ENCODE measurements at places on chromosomes 7 and 10.
A peak's percentile ranks its signal among the peaks of the same experiment; 100 is the strongest.

GRCh38 chr7:88756802-88757201 is 2.7 kb upstream of the ZNF804B start:
- no peak for DNase-seq

DNA sequence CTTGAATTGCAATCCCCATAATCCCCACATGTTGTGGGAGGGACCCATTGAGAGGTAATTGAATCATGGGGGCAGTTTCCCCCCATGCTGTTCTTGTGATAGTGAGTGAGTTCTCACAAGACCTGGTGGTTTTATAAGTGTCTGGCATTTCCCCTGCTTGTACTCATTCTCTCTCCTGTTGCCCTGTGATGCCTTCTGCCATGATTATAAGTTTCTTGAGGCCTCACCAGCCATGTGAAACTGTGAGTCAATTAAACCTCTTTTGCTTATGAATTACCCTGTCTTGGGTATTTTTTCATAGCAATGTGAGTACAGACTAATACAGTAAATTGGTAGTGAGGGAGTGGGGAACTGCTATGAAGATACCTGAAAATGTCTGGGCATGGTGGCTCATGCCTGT is 65.0 kb downstream of the ANKRD7 start:
- no peak for DNase-seq

DNA sequence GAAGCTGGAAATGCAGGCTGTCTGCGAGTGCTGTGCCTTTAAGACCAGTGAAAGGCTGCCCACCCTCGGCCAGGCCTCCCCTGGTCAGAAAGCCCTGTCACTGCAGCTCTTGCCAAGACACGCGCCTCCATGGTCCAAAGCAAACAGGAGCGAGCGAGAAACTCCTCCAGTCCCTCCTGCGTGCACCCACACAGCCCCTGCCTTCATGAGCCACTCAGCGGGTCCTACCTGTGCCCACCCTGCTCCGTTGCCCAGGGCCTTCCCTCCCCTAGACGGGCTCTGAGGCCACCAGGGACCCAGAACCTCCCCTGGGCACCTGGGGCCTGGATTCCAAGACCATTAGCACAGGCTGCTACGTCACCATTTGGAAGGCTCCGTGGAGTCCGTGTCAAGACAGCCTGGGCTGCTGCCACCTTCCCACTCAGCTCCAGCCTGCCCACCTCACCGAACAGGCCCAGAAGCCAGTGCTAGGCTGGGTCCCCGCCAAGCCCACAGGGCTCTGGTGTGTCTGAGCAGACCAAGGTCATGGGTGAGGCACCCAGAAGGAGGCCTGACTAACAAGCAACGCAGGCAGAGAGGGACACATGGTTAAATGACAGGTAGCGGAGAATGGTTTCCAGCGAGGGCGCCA is 144.5 kb downstream of the NEURL1 start:
- peak; percentile 90 for DNase-seq

DNA sequence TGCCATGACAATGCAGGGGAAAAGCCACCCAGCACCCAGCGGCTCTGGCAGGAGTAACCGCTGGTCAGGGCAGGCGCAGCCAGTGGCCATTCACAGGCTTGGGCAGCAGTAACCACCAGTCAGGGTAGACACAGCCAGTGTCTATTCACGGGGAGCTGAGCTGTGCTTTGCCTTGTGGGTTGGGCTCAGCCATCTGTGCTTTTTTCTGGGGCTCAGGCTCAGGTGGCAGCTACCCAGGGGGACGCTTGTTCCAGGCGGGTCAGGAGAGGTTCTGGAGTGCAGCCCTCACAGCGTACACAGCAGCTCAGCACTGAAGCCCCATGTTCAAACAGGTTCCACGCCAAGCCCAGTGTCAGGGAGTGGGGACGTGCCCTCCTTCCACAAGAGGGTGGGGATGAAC is 28.5 kb downstream of the FOXL3 start:
- DNase-seq, result no peak

- peak; percentile 42 for DNase-seq
These were observed 184.7 kb downstream of the DOCK4 start for GRCh38 chr7:112021379-112022044.

- no peak for DNase-seq
These were observed 120.7 kb upstream of the ADARB2 start for GRCh38 chr10:1858048-1858447.

GRCh38 chr7:46725838-46726237 is 804.8 kb upstream of the IGFBP3 start:
- DNase-seq, result no peak

- no peak for DNase-seq
These were observed 958.6 kb downstream of the NXPH1 start for GRCh38 chr7:9391984-9392383.

DNA sequence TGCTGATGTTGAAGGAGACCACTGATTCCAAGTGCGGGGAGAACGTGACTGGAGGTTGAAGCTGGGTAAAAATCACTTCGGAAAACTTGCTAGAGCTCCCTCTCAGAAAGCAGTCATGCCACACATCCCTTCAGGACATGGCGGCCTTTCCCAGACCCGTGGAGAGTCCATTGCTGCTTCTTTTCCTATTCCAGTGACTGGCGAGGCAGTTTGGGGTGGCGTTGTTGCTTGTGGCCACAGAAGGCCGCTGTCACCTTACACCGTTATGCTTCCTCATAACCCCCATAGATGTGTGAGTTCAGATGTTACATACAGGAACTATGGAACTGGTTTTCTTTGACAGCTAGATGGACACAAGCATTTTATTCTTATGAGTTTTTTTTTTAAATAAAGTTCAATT is 235.6 kb upstream of the POM121L12 start:
- no peak for DNase-seq

DNA sequence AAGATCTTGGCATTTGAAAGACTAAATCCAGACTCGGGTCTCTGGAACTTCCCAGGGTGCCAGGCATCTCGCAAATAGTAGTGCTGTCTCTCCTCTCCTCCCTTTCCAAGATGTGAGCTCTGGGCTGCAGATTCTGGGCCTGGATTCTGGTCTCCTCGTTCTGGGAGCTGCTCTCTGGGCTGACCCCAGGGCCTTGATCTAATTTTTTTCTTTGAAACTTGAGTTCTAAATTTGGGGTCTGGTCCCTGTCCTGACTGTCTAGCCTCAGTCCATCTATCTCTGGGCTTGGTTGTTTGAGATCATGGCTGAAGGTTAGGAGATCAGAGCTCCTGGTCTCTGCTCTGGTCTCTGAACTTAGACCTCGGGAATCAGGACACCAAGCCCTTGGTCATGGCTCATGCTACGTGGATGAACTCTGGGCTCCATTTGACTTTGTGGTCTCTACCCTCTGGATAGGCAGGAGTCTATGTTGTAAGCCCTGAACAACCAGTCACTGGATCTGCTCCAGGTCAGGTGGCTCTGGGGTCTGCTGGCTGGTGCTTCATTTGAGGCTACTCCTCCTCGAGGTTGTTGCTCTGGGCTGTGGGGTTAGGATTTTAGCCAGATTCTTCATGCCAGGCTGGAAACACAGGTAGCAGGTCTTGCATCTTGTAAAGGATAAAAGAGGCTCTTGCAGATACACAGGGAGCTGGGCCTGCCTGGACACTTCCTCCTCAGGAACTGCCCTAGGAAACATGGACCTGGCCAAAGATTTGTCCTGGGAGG is 8.0 kb upstream of the MBL2 start:
- DNase-seq, result no peak

- DNase-seq, result no peak
These were observed 9.4 kb downstream of the STK17A start for GRCh38 chr7:43592326-43592725.

DNA sequence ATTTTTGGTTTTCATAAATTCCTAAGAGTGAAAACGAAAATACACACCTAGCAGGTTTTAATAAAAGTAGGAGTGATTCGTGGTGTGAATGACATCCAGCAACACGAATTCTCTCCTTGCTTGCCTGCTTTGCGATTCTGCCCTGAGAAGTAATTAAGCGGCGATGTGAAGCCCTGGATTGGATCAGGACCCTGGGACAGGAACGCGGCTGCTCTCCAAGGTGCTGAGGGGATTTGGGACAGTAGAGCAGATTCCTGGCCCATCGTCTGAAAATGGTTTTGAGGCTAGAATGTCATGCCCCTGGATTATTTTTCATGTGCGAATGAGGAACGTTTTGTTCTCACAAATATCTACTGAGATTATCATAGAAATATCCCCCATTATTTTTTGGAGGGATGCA is 7.8 kb downstream of the NPS start:
- DNase-seq, result no peak

- no peak for DNase-seq
These were observed 160.3 kb downstream of the SNX10 start for GRCh38 chr7:26451997-26452396.

DNA sequence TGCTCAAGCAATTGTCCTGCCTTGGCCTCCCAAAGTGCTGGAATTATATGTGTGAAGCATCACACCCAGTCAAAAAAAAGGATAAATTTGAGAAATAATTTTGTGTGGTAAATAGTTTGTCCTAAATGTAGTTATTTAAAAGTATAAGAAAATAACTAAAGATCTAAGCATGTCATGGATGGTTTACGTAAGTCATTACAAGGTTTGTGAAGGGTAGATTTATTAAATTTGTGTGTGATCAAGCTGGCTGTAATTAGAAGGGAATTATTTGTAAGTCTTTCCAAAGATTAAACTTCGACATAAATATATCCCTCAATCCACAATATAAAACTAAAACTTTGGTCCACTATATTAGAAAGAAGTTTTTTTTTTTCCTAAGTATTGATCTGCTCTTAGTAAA is 28.6 kb downstream of the ORC5 start:
- no peak for DNase-seq

GRCh38 chr7:101875283-101875846 is 57.9 kb downstream of the CUX1 start:
- no peak for DNase-seq

DNA sequence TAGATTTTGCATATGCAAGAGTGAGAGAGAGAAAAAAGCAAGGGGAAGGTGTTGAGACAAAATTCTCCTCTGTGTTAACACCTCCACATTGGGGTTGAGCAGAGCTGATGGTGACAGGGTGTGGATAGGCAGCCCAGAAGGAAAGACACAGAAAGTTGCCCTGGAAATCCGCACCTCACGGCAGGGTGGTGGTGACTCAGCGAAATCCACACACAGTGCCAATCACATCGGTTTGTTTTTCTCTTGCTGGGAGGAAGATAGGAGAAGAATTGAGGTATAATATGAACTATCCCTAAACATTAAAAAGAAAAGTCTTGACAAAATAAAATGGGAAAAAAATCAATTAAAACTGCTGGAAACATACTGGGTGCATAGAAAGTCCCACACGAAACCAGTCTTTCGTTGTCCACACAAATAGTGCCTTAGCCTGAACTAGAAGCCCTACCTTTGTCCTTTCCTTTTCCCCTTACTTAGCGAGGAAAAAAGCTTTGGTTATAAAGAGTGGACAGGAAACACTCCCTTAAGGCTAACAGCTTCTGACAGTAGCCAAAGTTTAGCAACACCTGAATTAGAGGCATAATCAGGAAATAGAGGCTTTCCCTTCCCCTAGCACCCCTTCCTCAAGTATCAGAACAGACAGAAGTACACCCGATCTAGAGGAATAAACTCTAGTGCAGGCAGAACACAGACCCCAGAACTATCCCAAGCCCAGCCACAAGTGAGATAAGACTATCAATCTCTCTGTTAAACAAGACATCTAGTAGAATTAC is 39.2 kb upstream of the DNAJC1 start:
- DNase-seq, result no peak

DNA sequence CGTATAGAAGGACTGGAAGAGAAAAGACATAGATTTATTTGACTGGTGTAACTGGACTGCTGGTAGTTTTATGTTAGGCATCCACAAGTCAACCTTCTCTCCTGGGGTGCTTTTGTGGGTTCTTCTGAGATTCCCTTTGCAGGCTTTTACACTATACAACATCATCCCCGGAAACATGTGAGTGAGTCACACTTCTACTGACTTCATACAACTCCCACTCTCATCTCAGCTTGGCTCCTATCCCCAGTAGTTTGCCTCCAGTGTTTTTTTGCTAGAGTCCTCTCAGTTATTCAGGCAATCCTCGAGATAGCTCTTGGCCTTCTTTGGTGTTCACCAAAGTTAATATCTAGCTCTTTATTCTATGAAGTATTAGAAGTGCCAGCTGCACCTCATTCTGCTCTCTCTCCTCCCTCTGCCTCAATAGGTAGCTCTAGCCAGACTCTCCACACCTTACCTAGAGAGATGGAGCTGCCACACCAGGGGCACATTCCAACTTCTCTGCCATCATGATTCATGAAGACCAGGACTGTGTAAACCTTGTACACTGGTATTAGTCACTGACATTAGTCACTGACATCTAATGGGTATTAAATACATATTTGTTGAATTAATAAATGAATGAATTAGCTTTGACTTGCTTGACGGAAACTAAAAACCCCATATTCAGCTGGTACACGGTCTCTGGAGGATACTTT is 281.9 kb downstream of the PPP1R3A start:
- DNase-seq, result no peak

DNA sequence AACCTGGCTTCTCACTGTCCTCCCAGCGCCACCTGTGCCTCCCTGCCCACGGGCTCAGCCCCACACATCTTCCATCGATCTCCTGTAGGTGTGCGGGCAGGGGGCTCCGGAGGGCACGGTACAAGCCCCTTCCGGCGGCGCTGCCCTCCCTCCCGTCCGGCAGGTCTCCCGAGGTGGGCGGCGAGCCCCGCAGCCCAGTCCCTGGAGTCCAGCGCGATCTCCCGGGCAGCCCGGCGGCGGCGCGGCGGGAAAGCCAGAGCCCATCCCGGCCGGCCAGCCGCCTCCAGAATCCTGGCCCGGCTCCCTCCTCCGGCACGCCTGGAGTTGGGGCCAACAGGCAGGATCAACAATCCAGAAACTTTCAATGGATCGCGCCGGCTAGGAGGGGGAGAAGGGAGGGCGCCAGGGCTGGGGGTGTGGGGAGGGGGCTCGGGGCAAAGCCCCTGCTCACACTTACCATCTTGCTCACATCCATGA is 100.1 kb downstream of the HIP1 start:
- peak; percentile 79 for DNase-seq

GRCh38 chr10:97580421-97581367 is 3.5 kb upstream of the HOGA1 start:
- DNase-seq, result no peak

- DNase-seq, result no peak
These were observed 21.4 kb downstream of the TSPAN13 start for GRCh38 chr7:16774986-16775385.

DNA sequence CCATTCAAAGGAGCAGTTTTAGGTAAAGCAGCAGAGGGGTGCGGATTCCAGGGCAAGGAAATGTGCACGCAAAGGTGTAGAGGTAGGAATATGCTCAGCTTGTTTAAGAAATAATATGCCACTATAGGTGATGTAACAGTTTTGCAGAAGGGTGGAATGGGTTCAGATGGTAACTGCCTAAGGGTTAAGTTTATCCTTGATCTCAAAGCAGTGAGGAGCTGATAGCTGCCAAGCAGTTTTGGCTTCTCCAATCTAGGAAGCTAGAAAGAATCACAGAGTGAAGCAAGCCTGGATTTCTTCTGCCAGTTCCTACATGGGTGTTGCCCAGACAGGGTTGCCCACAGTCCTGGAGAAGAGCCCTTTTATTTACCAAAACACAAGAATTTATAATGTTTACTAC is 6.0 kb downstream of the ACADSB start:
- DNase-seq, result no peak

All from left ventricle myocardium superior (tissue), 1 donor.